ENCODE measurements at places on chromosomes 1 and 21.

- no peak for DNase-seq
Observed at GRCh38 chr1:93593854-93594602, 87.6 kb downstream of the BCAR3 start.

DNA sequence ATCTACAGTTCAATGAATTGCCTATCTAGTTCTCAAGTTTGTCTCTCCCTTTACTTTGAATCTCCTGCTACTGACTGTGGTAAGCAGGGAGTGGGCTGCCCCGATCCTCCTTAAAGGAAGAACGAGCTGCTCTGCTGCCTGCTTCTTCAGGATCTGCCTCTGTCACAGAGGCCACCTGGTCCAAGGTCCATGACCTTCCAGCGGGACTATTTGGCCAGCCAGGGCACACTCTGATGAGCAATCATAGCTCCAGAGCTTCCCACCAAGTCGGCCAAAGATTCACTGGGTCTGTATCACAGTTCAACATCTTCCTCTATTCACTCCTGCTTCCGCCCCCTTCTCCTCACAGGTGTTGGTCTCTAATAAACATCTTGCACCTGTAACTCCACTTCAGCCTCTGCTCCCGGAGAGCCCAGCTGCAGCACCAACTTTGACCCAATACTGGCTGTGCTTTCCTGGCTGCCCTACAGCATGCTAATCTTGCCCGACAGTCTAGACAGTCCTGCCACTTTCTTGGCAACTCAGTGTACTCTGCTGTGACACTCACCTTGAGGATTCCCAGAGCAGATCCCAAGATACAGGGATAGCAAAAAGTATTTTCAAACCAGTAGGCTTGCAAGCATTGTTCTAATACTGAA is 16.9 kb upstream of the MAP10 start:
- no peak for DNase-seq

GRCh38 chr1:112358061-112358770 is 37.8 kb upstream of the CTTNBP2NL start:
- DNase-seq, result no peak

DNA sequence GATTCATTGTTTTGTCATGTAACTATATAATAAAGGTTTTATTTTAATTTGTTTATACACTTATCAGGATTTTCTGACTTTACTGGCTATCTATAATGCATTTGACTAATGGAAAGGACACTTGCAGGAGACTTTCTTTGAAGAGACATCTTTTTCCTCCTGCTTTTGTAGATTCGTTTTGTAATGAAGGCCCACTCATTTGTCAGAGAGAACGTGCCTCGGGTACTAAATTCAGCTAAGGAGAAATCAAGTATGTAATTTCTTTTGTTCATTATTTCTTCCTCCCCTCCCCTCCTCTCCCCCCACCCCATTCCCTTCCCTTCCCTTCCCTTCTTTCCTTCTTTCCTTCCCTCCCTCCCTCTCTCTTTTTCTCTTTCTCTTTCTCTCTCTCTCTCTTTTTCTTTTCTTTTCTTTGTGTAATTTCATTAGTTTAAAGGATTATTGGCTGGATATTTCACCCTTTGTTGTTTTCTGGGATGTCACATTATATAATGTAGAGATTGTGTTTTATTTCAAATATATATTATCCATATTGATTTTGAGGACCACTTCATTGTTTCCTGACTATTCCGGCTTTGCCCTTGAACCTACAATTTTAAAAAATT is 23.7 kb upstream of the AXDND1 start:
- no peak for DNase-seq

- DNase-seq, result no peak
Observed at GRCh38 chr1:168368131-168368530, 87.5 kb downstream of the TBX19 start.

DNA sequence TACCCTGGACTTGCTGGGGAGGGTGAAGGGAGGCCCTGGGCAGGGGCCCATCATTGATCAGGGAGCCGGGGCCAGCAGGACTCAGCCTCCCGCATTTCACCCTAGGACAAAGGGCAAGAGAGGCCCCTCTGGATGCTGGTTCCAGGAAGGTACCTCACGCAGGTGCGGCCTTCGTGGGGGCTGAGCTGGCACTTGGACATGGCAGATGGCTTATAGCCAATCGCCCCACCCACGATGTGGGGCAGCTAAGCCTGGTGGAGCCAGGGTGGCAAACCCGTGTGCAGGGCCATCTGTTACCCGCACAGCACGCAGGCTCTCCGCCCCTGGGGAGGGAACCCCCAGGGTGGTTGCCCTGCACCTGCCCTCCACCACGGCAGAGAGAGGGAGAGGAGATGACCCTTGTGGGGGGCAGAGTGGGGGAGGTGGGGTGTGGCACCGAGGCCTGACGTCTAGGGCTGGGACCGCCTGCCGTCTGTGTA is 2.5 kb downstream of the TFF3 start:
- DNase-seq, result no peak

DNA sequence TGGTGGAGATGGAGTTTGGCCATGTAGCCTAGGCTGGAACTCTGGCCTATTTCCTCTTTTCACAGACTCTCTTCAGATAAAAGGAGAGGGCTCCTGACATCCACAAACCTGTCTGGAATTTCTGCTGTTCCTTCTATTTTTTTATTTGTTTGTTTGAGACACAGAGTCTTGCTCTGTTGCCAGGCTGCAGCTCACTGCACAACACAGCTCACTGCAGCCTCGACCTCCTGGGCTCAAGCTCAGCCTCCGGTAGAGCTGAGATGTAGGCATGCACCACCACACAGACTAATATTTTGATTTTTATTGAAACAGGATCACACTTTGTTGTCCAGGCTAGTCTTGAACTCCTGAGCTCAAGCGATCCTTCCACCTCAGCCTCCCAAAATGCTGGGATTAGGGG is 230.9 kb downstream of the TM2D1 start:
- no peak for DNase-seq

DNA sequence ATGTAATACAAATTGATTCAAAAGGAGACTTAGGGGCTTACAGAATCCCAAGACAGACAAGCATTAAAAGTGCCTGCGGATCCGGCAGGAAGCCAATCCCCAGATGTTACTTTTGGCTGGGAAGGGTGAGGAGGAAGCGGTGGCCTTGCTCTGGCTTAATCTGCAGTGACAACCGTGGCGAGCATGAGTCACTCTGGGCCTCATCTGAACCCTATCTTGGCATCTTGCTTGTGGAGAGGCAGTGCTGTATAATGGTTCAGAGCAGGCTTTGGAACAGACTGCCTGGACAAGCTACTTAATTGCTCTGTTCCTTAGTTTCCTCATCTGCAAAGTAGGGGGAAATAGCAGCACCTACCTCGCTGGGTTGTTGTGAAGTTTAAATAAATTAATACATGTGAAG is 74.1 kb downstream of the XCL2 start:
- no peak for DNase-seq

GRCh38 chr1:43447891-43448708 is 5.6 kb downstream of the HYI start:
- DNase-seq, result no peak

- DNase-seq, result no peak
Observed at GRCh38 chr1:60415696-60416095, 342.1 kb upstream of the C1orf87 start.

DNA sequence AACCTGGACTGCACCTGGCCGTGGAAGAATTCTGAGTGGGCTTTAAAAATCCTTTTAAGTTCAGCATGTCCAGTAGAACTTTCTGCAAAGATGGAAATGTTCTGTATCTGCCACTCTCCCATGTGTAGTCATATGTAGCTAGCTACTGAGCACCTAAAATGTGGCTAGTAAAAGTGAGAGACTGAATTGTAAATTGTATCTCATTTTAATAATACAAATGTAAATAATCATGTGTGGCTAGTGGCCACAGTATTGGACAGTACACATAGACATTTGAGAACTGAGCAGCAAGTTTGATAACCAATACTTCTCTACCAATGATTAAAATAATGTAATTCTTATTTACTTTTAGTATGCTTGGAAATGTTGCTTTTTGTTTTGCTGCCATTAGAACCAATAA is 57.3 kb downstream of the PHACTR4 start:
- DNase-seq, result no peak

DNA sequence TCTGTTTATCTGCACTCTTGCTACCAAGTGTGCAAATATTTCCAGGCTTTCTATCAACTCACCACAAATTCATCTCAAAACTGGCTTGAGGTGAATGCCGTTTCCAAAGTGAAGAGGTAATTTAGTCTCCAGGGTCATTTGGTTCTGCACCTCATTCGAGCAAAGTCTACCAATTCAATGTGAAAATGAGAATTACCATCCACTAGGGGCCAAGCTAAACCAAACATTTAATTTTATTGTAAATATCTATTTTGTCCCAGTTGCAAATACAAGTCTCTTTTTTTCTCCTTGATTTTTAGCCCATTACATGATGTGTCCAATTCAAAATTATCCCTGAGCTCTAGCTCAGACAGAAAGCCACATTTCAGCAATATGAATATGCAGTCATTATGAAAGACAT is 152.3 kb upstream of the PTBP2 start:
- DNase-seq, result no peak

GRCh38 chr1:9182784-9183257 is 51.8 kb upstream of the H6PD start:
- DNase-seq, result no peak

DNA sequence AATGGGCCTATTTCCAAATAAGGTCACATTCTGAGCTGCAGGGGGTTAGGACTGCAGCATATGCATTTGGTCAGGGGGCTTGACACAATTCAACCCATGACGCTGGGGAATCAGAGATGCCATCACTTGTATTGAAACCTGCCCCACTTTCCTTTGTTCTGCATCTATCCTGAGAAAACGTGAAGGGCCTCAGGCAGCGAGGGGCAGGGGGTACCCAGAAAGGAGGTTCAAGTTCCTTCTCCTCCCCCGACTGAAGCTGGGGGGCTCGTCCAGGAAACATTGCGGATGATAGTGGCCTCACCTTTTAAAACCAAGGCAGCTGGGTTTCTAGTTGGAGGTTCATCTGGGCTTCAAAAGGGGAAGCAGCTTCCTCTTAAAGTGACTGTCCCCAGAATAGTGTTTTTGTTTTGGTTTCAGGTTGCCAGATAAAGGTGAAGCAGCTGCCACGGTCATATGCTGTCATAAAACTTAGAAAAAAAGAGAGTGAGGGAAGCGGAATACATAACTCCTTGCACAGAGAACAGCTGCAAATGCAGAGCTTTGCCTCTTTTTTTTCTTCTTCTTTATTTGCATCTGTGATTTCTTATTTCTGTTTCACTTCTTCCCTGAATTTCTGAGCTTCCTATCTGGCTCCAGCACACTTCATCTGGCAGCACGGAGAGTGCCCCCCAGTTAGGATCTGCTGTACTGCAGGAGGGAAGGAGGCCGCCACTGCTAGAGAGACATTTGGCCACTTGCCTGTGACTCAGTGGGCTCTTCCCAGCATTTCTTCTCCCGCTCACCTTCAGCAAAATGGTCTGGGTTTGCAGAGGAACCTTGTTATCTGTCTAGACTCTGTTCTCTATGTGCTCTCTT is 142.0 kb downstream of the AJAP1 start:
- no peak for DNase-seq

DNA sequence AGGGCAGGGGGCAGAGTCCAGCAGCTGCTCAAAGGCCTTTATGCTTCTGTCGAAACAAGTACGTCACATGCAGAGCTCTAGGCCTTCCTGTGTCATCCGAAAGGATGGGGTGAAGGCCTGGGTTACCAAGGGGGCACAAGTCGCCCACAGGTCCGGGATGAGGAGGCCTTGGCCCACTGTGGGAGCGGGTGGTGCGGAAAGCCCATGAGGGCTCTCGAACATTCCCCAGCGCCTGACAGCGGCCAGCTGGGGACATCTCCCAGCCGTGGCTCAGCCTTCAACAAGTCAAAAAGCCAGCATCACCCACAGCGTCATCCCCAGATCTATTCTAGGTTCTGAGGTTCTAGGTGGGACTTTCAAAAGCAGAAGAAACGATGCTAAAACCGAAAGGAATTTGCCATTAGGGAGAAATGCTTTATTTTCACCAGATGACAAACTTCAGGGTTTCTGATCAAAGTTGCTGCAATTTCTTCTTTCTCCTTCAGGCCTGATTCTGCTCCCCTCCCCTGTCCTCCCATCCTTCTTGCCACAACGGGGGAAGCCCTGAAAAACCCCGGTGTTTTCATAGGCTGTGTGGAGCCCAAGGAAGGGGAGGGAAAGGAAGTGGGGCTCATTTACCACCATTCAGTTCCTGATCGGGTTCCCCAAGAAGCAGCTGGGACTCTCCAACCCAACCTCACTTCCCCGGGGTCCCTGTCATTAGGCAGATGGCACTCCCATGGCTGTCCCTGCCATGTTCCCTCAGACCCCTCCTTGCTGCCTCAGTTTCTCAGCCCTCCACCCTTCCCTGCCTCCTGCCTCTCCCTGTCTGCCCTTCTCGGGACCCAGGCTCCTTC is 17.6 kb downstream of the GPR137B start:
- DNase-seq, result no peak

- DNase-seq, result no peak
Observed at GRCh38 chr1:213122514-213122929, 71.5 kb downstream of the RPS6KC1 start.

- no peak for DNase-seq
Observed at GRCh38 chr1:1757422-1758058, 20.7 kb downstream of the NADK start.

- DNase-seq, result no peak
Observed at GRCh38 chr1:106787520-106787919, 269.0 kb upstream of the PRMT6 start.

- no peak for DNase-seq
Observed at GRCh38 chr21:29825936-29826335, 113.9 kb downstream of the GRIK1 start.

DNA sequence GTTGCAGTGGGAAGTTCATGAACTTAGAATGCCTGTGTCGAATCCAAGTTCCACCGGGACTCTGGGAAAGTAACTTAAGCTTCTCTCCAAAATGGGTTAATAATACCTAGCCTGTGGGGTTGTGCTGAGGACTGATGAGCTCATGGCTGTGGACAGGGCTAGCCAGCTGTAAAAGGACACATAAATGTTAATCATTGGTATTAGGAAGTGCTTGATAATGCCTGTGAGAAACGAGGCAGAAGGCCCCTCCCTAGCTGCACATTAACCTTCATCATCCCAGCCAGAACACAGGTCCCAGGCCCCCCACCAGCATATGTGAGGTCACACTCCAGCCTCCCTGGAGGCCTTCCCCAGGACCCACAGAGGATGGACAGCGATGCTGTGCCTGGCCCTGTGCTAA is 789 bp upstream of the GJB4 start:
- DNase-seq, result no peak

GRCh38 chr1:150683914-150684313 is 13.0 kb downstream of the GOLPH3L start:
- DNase-seq, result no peak

DNA sequence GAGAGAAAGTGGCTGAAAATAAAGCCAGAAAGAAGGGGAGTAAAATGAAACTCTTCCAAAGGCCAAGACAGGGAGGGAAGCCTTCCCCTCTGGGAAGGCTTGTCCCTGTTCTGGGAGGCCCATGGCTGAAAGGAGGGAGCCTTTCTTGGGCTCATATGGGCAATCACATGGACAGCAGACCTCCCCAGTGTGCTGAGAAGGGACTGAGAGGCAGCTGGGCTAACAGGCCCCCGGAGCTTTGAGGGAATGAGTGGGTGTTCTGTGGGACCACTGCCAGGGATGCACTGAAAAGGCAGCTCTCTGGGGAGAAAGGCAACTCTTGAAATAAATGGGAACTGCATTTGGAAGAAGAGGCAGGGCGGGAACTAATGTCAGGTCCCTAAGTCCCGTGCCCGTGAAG is 39.1 kb downstream of the KANK4 start:
- DNase-seq, result no peak
